ENCODE measurements at places on chromosomes 1 and 21.

DNA sequence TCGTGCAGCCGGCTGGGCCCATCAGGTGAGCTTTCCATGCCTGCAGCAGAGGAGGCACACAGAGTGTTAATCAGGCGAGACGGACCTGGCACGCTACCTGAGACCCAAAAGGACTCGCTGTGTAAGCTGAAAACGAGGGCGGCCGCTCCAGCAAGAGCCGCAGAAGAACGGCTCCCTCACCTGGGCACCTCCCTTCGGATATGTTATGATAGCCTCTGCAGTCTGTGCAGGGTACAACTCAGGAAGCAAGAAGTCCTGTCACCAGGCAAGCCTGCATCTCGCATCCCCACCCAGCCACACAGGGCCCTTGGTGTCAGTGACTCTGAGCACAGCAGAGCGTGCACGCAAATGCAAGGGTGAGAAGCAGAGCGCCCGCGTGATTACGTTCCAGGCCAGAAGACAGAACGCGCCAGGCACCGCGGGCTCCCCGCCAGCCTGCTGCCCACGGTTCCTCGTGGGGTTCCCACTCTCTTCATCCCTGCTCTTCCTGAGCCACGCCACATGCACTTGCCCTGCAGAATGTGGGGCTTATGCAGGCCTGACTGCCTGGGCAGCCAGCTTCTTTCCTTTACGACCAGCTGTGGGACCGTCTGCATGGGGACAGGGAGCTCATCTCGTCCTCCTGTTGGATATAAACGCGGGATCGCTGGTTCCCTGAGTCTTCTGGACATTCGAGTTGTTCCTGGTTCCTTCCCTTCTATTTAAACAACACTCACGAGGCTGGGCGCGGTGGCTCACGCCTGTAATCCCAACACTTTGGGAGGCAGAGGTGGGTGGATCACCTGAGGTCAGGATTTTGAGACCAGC, 20.2 kb upstream of the LRRC47 start:
- no peak for DNase-seq

DNA sequence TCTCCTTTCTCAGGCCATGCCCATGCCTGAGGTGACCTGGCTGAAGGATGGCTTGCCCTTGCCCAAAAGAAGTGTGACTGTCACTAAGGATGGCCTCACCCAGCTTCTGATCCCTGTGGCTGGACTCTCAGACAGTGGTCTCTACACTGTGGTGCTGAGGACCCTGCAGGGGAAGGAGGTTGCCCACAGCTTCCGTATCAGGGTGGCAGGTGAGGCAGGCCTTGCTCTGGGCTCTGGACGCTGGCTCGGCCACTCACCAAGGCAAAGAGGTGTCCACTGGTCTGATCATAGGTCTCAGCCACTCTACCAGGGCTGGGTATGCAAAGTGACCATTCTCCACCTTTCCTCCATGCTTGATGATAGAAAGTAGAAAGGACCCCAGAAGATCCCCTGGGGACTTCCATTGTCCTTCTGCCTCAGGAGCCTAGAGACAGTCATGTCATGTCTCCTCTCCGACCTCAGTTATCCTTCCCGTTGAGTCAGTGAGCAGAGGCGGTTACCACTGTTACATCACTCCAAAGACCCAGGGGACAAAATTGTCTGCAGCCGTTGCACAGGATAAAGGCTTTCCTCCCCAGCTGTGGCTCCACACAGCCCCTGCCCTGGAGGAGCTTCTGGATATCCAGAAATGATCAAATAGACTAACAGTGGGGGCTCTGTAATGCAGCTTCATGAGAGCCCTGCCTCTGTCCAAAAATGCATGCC, 34.2 kb downstream of the IGFN1 start:
- no peak for DNase-seq

DNA sequence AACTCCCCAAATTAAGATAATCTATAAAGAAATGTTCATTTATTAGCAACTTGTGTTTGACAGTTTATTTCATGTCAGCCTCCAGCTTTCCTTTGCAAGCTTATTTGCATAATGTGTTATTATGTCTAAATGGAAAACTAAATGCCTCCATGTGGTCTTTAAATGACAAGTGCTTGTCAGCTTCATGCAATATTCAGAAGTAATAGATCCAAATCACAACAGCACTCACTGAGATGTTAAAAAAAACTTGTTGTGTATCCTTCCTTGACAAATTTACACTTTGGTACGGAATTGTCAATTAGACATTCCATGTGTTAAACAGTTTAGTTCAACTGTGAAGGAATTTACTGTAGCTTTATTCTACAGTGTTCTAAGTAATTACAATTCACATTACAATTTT, 124.4 kb upstream of the PTBP2 start:
- no peak for DNase-seq

DNA sequence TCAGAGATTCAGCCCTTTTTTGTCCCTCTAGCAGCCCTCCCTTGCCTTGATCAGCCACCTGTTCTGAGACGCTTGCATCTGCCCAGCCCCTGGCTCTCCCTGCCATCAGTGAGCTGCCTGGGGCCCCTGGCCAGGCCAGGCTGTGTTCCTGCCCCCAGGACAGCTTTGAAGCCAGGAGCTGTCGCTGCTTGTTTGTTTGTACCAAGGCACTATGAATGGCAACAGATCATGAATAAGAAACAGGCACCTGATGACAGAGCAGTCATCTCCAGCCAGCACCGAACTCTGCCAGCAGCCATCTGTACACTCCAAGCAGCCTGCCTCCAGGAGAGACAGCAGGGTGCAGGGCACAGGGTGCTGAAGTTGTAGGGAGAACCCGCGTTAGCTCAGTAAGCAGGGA, 8.1 kb upstream of the VWA5B1 start:
- no peak for DNase-seq

DNA sequence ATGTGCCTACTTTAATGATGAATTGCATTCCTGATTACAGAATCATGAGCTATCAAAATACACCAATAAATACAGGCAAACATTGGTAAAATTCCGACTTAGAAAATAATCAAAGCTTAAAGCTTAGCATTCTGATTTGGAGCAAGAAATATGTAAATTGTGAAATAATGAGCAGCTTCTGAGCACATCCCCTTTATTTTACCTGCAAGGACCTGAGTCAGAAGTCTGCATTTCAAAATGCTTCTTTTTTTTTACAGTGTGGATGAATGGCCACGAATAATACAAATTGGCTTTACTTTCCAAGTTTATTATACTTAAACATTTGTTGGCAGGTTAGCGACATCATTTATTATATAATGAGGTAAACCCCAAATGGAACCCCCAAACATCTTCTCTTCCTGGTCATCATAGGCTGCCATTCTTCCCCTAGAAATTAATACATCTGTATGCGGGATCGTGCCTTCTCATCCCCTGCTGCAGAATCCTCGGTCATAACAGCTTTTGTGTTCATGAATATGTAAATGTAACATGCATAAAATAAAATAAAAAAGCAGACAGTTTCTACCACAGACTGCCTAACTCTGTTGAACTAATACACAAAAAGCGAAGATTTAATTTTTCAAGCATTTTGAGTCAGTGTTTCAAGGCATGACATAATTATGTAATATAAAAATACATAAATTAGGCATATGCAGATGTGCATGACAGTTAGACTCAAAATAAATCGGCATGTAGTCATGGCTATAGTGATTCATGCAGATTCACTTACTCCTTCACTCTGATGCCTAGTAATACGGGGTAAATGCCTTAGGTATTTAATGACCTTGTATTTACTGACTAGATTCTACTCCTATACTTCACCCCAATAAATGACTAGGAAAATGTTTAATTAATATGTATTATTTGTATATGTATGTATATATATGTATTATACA, 339.7 kb downstream of the USP25 start:
- DNase-seq = no peak

GRCh38 chr1:235673981-235674380, 24.4 kb upstream of the GNG4 start:
- no peak for DNase-seq

DNA sequence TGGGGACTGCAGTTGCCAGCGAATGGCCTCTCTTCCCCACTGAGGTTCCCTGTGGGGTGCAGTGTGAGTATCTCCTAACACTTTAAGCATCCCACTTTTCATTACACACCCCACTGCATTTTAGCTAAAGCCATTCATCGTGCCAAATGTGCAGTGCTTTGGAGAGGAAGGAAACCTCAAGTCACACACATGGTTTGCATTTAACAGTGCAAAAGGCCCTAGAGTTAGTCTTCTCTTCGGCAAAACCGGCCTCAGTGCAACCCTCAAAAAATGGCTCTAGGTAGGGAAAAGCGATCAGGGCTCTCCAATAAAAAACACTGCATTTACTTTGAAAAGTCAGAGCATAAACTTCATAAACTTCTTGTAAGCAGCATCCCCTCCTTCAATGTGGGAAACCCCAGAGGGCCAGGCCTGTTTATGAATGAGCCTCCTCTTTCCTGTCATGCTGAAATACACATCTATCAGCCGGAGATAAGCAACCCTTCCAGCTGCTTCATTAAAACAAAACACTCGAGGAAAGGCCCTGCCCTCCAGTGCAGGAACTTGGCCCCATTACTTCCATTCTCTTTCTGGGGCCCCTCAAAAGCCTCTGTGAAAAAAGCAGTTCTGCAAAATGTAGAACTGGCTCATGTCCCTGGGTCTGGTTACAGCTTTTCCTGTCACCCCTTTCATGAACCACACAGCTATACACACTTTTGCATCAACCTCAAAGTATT, 184.0 kb downstream of the CDC7 start:
- no peak for DNase-seq

DNA sequence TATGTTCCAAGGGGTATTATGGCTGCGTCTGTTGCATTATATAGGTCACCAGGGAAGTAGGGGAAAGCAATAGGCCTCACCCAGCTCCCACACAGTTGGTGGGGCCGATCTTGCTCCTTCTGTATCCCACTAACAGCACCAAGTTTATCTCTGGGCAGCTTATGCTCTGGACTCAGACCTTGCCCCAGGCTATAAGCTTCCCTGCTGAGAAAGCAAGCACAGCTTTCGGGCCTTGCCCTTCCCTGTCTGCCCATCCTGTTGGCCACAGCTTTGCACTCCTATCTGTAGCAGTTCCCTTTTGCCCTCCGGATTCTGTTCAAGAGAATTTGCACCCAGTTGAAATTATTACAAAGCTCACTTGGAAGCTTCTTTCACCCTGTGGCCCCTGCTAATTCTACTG, 12.9 kb downstream of the KCNE1 start:
- no peak for DNase-seq

GRCh38 chr1:157040802-157041201, 4.7 kb downstream of the ARHGEF11 start:
- no peak for DNase-seq

DNA sequence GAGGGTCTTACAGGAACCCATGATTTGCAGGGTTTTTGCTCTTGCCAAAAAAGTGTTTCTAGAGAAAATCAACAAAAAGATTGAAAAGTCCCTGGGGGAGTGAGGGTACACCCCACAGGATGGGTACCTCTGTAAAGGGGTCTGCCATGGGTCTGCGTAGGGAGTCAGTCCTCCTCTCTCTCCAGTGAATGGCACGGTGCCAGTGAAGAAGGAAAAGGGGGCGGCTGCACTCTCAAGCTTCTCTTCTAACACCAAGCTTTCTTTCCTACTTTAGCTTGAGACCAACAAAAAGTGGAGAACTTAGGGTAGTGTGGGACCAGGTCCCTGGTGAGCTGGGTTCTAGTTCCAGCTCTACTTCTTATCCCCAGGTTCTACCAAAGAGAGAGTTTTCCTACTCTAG, 87.4 kb downstream of the GLUL start:
- no peak for DNase-seq

GRCh38 chr1:39293375-39294070, 89.0 kb downstream of the MACF1 start:
- DNase-seq = no peak

DNA sequence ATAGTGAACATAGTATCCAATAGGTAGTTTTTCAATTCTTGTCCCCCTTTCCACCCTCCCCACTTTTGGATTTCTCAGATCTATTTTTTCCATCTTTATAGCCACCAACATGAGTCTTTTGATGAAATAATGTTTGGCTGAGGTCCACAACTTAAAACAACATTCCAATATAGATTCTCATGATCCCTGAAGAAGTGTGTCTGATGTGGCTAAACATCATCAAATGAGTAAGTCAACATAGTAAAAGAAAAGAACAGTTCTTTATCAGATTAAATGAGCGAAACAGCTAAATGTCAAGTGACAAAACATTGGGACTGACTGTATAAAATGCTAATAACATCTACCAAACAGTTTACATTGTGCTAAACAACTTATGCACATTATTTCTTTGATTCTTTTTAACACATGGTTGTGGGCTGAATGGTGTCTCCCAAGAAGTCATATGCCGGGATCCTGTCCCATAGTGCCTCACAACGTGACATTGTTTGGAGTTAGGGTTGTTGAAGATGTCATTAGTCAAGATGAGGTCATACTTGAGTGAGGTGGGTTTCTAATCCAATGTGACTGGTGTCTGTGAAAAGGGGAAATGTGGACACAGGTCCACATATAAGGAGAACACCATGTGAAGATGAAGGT, 453.6 kb downstream of the LTN1 start:
- no peak for DNase-seq

DNA sequence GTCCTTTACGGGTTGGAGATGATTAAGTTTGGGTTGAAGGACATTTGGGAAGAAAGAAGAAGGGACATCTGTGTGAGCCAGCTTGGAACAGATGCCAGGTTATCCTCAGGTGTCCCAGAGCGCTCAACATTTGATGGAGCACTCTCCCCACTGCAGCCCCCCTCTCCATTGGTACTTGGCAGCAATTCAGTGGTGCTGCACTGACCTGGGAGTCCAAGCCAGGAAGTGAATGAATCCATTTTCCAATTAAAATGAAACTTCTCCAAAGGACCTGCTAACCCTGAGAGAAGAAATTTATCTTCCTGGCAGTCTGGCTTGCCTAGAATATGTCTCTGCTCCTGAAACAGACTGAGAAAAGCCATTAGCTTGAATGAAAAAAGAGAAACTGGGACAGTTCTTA, 67.1 kb downstream of the FGGY start:
- DNase-seq = no peak

GRCh38 chr1:248755517-248755916, at the start of gene LYPD8:
Gene LYPD8, minus strand, starts transcription at chr1:248755759. Its CDS starts 4,678 bp downstream, at chr1:248751081.
- no peak for DNase-seq

DNA sequence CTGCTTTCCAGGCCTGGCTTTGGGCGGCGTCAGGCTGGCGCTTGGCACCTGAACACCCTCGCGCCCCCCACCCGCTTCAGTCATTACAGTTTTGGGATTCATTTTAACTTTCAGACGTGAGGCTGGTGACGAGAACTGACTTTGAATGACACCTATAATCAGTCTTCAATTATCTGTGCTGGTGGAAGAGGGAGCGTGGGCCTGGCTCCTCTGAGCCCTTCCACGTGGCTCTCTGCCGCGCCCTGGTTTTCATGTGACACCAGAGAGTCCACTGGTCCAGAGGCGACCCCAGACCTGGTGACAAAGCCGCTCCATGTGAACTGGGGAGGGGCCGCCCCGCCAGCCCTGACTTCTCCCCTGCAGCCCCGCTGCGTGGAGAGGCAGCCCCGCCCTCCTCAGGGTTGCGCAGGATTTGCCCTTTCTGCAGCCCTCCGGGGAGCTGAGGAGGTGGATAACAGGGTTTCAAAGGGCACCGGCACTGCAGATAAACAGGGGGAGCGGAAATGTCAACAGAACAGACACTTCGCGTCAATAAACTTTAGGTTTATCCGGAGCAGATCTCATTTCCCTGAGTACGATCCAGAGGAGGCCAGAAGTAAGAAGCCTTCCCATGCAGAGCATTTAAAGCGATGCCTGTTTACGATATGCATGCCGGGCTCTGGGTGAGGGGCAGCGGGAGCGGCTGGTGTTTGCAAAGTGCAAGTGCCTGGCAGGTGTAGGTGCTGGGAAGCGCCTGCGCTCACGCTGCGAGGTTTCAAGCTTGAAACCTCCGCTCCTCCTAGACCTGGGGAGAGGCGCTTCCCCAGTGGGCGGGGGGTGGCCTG, 56.4 kb downstream of the AJAP1 start:
- no peak for DNase-seq

All from stimulated activated naive CD4-positive, alpha-beta T cell treated with Interleukin-2 at 50 U/mL for 16 hours (primary cell).